ENCODE measurements at places on chromosomes 1 and 21.
A peak's percentile ranks its signal among the peaks of the same experiment; 100 is the strongest.

GRCh38 chr1:151001602-151002001 is 5.1 kb downstream of the MINDY1 start:
- no peak for DNase-seq

GRCh38 chr1:43312212-43312623 is 11.4 kb downstream of the TIE1 start:
- no peak for DNase-seq

DNA sequence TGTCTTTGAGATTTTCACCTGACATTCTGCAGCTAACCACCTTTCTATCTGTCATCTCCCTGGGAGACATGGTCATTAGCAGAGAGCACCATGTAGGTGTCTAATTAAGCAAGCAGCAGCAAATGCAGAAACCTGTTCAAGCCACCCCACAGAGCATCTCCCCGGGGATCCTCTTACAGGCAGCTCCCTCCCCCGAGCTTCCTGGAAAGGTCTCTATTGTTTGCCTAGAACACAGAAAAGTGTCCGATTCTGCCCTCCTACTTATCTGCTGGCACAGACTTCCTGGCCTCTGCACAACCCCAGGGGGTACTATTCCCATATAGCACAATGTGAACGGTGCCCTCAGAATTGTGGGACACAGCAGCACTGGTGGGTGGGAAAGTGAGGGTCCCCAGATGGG is 46.1 kb downstream of the PLEKHA6 start:
- DNase-seq = no peak

GRCh38 chr1:43660355-43660754 is 10.4 kb downstream of the KDM4A start:
- no peak for DNase-seq

- no peak for DNase-seq
Measured at GRCh38 chr1:232570007-232570406, 59.9 kb downstream of the SIPA1L2 start.

GRCh38 chr1:8203056-8203455 is 114.9 kb upstream of the SLC45A1 start:
- peak; percentile 48 for DNase-seq

DNA sequence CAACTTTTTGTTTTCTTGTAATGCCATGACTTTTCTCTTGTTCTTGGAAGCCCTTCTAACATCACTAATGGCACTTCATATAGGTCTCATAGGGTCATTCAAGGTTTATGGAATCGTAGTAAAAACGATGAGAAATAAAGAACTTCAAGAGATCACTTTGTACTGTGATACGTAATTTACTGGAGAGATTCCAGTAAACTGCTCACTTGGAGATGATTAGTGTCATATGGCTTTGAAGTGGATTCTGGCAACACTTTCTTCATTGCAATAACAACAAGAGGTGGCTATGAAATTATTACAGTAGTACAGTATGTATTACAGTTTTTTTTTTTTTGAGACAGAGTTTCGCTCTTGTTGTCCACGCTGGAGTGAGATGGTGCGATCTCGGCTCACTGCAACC is 103.4 kb downstream of the RUSC1 start:
- no peak for DNase-seq

DNA sequence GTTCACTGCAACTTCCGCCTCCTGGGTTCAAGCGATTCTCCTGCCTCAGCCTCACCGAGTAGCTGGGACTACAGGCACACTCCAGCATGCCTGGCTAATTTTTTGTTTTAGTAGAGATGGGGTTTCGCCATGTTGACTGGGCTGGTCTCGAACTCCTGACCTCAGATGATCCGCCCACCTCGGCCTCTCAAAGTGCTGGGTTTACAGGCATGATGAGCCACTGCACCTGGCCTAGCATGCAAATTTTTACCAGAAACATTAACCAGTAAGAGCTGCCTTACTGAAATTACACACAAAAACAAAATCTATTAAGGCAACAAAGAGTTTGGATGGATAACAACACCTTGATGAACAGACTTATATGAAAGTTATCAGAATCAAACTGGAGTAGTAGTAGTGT is 12.1 kb downstream of the ZZZ3 start:
- DNase-seq = no peak

DNA sequence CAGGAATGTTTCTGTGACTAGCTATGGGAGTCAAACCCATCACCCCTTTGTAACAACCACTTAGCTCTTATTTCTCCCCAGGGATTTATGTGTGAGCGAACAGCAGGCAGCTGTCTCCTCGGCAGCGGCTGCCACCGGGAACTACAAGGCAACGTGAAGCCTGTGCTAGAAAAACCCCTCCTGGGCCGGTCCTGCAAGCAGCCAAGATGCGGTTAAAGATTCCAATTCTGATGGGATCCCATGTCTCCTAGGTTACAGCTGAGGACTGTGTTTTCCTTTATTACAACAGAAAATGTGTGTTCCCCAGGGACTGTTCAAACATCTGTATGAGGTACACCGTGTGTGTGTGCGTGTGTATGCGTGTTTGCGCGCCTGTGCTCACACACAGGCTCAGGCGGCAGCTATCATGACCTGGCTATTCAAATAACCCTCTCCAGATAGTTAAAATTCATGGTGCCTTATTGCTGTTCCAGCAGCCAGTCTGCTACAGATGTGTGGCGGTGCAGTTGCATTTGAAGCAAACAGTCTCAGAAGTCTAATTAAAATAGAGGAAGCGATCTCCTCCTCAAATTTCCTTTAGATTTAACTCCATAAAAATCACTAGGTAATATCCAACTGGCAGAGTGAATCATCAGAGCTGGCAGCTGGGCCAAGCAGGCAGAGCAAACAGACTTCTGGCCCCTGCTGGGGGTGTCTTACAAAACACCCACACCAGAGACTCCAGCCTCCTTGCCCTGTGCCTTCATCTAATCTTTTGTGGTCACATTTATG is 68.0 kb downstream of the LMX1A start:
- peak; percentile 58 for DNase-seq

DNA sequence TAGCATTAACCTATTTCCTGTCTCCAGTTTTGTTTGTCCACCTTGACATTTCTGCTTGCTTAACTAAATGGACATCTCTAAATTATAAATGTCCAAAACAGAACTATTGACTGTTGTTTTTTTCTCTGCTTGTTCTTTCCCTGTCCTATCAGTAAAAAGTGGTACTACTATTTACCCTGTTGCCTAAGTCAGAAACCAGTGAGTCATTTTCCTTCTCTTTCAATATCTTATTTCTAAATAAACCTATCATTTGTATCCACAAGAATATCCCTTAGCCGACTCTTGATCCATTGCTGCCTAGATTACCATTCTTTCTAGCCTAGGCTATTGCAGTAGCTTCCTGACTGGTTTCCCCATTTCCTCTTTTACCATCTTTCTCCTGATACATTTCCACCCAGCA is 22.5 kb downstream of the MIER1 start:
- DNase-seq = no peak

DNA sequence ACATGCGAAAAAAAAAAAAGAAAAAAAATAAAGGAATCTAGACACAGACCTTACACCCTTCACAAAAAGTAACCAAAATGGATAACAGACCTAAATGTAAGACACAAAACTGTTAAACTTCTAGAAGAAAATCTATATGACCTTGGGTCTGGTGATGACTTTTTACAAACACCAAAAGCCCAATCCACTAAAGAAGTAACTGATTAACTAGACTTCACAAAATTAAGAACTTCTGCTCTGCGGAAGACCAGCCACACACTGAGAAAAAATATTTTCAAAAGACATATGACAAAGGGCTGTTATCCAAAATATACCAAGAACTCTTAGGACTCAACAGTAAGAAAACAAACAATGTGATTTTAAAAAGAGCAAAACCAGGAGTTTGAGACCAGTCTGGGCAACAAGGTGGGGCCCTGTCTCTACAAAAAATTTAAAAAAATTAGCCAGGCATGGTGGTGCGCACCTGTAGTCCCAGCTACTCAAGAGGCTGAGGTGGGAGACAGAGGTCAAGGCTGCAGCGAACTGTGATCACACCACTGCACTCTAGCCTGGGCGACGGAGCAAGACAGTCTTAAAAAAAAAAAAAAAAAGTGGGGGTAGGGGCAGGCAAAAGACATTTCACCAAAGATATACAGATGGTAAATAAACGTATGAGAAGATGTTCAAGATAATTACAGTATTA is 9.8 kb downstream of the PARP1 start:
- DNase-seq = no peak

- DNase-seq = no peak
Measured at GRCh38 chr1:83118472-83118871, 880.5 kb downstream of the TTLL7 start.

DNA sequence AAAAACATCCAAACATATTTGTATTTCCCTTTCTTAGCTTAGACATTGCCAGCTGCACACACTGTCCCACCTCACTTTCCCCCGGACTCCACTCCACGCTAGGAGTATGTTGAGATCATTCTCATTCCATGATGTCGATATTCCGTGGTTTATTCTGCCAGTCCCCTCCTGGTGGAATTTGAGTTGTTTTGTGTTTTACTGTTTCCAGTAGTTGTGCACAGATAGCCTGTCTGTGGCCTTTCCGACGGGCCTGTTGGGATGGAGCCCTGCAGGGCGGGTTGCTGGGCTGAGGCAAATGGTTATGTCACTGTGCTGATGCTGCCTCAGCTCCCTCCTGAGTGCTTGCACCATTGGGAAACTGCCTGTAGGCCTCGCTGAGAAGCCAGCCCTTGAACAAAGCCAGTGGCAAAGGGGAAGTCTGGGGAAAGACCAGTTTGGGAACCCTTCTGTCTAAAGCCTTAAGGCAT is 12.8 kb downstream of the TRAPPC10 start:
- peak; percentile 73 for DNase-seq

GRCh38 chr1:156386949-156387869 is 18.2 kb downstream of the RHBG start:
- DNase-seq = no peak

DNA sequence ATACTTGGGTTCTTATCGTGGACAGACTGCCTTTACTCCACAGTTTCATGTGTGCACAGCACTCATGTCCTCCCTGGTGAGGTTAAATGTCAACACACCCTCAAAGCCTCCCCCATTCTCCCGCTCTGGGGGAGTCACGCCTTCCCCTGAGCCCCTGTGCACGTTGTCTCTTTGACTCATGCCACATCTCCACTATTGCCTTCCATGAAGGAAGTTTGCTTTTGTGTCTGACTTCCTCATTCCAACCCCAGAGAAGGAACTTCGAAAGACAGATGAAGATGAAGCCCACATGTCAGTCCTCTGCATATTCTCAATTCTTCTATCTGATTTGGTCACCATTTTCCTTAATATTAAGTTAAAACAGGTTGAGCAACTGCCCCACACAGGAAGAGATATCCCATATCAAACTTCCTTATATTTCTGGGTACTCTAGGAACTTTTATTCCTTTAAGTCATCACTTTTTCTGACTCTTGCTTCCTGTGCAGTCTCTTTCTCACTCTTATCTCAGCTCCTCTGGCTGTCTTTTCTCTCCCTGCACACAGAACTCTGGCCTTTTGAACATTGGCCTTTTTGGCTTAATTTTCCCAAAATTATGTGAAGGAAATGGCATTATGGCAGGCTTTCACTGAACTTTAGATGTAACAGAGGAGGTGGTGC is 41.5 kb downstream of the C4BPA start:
- no peak for DNase-seq

GRCh38 chr1:22563671-22564602 is 648 bp downstream of the EPHA8 start:
- no peak for DNase-seq

GRCh38 chr1:210764536-210764935 is 369.4 kb downstream of the KCNH1 start:
- DNase-seq = no peak

GRCh38 chr1:31669786-31670592 is 25.3 kb upstream of the PEF1 start:
- peak; percentile 72 for DNase-seq

Data from psoas muscle (tissue), 8 donors.